ENCODE measurements at places on chromosomes 7 and 10. TPM values are rescaled to one million over a fixed set of nuclear protein-coding genes. Genes with fewer than 3 reads are reported as not detected.

DNA sequence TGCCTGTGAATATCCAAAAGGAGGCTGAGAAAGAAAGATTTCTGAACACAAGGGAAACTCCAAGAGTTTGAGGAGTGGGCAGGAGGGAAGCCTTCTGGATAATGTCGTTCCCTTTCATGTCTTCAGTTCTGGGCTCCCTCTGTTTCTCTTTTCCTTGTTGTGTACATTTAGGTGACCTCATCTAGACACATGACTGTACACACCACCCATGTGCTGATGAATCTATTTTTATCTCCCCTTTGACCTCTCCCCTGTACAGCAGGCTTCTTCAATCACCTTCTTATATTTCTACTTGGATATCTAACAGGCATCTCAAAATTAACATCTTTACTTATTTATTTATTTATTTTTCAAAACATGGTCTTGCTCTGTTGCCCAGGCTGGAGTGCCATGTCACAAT is 363.1 kb downstream of the GATA3 start:
- H3K27ac ChIP-seq: no peak overlapping the region
- no peak for DNase-seq
- no peaks in the 10 kb centered on the region for H3K4me1 ChIP-seq
- no peaks in the 10 kb centered on the region for H3K36me3 ChIP-seq

- H3K4me3 ChIP-seq: no peak overlapping the region
- H3K4me1 ChIP-seq: no peaks in the 10 kb centered on the region
- H3K36me3 ChIP-seq: no peaks in the 10 kb centered on the region
- no peaks in the 10 kb centered on the region for H3K27me3 ChIP-seq
Observed at GRCh38 chr7:14340393-14341074, 351.1 kb upstream of the ETV1 start.

GRCh38 chr7:114789871-114790311 is 132.0 kb upstream of the MDFIC start:
- no peaks in the 10 kb centered on the region for H3K36me3 ChIP-seq
- H3K4me3 ChIP-seq: no peak overlapping the region

AKR1C4 gene
- polyA plus RNA-seq: not detected

DNA sequence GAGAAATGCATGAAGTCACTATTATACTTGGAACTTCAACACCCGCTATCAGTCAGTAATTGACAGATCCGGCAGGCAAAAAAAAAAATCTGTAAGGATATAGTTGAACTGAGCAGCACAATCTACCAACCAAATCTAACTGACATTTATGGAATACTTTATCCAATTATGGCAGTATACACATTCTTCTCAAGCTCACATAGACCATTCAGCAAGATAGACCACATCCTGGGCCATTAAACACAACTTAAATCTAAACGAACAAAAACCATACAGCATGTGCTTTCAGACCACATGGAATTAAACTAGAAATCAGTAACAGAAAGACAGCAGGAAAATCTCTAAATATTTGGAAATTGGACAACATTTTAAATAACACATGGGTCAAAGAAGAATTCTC is 112.7 kb downstream of the MPP7 start:
- H3K36me3 ChIP-seq: peaks cover 8% of the 10 kb centered on the region
- DNase-seq: no peak
- H3K4me3 ChIP-seq: no peak overlapping the region
- H3K27ac ChIP-seq: no peak overlapping the region
- no peaks in the 10 kb centered on the region for H3K4me1 ChIP-seq

TEX36 gene
- polyA plus RNA-seq: not detected

GRCh38 chr10:88915781-88916180 is 35.7 kb downstream of the STAMBPL1 start:
- no peak for DNase-seq
- no peak overlapping the region for H3K27ac ChIP-seq
- no peak overlapping the region for H3K4me3 ChIP-seq

GRCh38 chr10:59131666-59132065 is 44.8 kb upstream of the PHYHIPL start:
- H3K27ac ChIP-seq: no peak overlapping the region
- H3K4me1 ChIP-seq: no peaks in the 10 kb centered on the region
- H3K27me3 ChIP-seq: no peaks in the 10 kb centered on the region
- H3K4me3 ChIP-seq: no peak overlapping the region
- no peak for DNase-seq

DNA sequence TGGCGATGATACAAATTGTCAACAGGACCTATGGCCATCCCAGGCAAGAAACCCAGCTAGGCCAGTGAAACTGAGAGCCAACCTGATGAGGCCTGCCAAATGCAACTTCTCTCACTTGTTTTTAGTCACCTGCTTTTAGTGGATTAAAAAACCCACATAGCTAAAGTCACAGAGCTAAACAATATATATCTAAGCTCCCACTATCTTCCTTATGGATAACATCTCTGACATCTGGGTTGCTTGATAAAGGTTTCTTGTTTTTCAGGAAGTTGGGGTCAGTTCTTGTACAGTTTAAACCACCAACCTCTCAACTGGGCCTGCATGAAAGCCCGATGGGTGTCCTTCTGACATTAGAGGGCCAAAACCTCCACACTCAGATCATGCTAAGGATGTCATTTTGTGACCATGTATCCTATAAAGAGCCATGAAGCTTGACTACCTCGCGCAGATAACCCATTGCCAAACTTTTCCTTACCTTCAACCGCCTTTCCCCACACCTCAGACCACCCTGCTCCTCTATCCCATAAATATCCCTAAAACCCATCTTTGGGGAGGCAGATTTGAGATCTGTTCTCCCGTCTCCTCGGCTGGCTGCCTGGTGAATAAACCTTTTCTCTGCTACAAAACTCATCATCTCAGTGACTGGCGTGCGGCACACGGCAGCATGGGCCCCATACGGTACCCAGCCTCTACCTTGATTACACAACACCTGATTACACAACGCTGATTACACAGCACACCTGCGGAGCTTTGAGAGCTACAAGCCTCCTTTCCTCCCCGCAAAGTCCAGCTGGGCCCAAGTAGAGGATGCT is 797 bp upstream of the STMP1 start:
- peak overlapping the region; percentile 99 for H3K4me3 ChIP-seq
- peaks cover 22% of the 10 kb centered on the region for H3K4me1 ChIP-seq
- H3K27ac ChIP-seq: peak overlapping the region; percentile 61
- H3K36me3 ChIP-seq: no peaks in the 10 kb centered on the region
- H3K27me3 ChIP-seq: no peaks in the 10 kb centered on the region

- no peaks in the 10 kb centered on the region for H3K27me3 ChIP-seq
- H3K4me3 ChIP-seq: peak overlapping the region; percentile 92
- H3K4me1 ChIP-seq: peaks cover 39% of the 10 kb centered on the region
- peaks cover 10% of the 10 kb centered on the region for H3K36me3 ChIP-seq
Observed at GRCh38 chr7:74093671-74094223, 10.1 kb downstream of the LIMK1 start.

CREB3L2 gene
- 21.7 TPM for polyA plus RNA-seq

DNA sequence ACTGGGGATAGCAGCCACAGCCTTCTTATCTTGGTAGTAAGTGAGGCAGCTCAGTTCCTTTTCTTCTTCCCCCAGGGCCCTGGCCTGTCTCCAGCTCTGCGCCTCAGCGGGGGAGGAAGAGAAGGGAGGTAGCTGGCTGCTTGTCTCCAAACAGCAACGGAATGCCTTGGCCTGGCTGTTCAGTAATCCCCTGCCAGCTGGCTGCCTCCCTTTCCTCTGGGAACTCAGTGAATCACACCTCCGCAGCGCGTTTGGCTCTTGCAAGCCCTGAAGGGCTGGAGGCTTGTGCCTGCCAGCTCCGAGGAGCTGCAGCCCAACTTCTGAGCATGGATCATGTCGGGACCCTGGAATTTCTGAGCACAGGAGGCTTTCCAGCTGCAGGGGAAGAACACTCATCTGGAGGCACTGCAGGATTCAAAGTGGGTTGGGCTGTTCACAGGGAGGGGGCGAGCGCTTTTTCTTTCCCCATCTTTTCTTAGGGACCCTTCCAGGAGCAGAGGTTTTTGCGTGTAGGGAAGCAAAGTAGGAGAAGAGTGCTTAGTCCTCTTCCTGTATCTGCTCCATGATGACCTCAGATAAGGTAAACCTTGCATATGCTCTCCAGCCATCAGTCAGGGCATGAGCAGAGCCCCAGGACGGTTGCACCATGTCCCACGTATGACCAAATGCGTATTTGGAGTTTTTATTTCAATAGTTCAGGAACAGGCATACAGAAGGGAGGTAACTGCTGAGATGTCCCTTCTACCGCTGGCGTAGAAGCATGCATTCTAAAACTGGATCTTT is 253.2 kb upstream of the INHBA start:
- peaks cover 65% of the 10 kb centered on the region for H3K27me3 ChIP-seq
- H3K27ac ChIP-seq: no peak overlapping the region
- H3K4me1 ChIP-seq: no peaks in the 10 kb centered on the region
- no peak overlapping the region for H3K4me3 ChIP-seq
- DNase-seq: no peak
- no peaks in the 10 kb centered on the region for H3K36me3 ChIP-seq

SPDYE5 gene
- 0.42 TPM for polyA plus RNA-seq

PHKG1 gene
- 0.15 TPM for polyA plus RNA-seq

PSMA2 gene
- 299 TPM for polyA plus RNA-seq

BICC1 gene
- polyA plus RNA-seq: not detected

DNA sequence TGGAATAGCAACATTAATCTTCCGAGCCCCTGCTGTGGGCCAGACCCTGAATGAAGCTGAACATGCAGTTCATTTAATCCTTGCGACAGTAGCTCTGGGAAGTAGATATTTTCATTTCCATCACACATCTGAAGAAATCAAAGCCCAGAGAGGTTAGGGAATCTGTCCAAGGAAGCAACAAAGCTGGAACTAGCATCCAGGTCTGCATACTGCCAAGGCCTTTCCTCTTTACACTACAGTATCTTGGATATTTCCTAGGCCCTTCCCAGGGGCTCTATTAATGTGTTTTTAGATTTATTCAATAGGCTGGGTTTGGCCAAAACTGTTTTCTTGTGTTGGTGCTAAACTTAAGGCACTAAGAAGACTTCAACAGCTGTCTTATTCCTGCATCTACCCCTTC is 48.1 kb downstream of the FAM13C start:
- DNase-seq: no peak
- no peaks in the 10 kb centered on the region for H3K36me3 ChIP-seq
- no peaks in the 10 kb centered on the region for H3K4me1 ChIP-seq
- H3K27me3 ChIP-seq: no peaks in the 10 kb centered on the region

DNA sequence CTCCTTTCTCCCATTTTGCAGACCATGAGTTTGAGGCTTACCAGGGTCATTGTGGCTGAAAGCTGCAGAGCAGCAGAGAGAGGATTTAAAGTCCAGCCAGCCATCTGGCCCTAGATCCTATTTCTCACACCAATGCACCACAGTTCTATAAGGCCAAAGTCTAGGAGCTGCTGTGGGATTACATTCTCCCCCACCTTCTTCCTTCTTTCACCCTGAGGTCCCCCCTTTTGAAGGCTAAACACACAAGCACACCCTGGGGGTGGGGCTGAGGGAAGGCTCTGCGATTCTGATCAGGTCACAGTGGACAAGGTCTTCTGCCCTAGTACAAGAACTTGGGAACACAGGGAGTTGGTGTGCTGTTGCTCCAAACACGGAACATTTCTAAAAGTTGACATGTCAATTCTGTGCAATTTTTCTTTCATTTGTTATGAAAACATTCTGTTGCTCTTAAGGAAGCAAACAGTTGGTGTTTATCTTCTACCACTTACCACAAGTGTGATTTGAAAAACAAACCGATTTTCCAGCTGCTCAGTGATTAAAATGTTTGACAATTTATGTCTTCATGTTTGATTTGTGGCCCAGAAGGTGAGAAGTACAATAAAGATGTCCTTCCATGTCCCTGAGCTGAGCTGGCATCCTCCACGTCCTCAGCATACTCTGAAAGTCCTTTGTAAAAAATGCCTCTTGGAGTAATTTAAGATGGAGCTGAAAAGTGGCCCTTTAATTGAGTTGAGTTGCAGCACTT is 271.6 kb upstream of the PPP2R2D start:
- H3K27ac ChIP-seq: peak overlapping the region; percentile 76
- H3K27me3 ChIP-seq: no peaks in the 10 kb centered on the region
- H3K4me3 ChIP-seq: no peak overlapping the region
- no peaks in the 10 kb centered on the region for H3K36me3 ChIP-seq
- H3K4me1 ChIP-seq: no peaks in the 10 kb centered on the region

DNA sequence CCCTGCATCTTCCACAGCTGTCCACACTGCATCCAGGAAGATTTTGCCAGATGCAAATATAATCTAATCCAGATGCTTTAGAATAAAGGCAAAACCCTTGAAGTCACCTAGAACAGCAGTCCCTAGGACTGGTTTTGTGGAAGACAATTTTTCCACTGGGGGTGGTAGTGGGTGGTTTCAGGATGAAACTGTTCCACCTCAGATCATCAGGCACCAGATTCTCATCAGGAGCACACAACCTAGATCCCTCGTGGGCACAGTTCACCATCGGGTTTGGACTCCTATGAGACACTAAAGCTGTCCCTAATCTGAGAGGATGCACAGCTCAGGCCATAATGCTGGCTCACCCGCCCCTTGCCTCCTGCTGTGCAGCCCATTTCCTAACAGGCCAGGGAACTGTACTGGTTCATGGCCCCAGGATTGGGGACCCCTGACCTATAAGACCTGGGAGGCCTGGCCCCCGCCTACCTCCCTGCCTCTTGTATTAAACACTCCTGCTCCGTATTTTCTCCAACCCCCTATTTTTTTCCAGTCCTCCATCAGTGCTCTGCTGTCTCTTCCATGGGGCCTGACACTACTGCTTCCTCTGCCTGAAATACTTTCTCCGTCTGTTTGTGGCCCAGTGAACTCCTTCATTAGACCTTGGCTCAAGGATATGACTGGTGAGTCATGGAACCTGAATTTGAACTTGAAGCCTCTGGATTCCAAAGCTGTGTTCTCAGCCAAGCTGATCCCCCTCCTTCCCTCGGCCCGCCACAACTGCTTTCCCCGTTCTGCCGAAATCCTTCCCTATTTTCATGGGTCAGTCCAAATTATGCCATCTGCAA is 79.9 kb upstream of the RHEB start:
- no peak overlapping the region for H3K4me3 ChIP-seq
- H3K36me3 ChIP-seq: peaks cover 4% of the 10 kb centered on the region
- peaks cover 12% of the 10 kb centered on the region for H3K4me1 ChIP-seq
- H3K27me3 ChIP-seq: no peaks in the 10 kb centered on the region
- peak overlapping the region; percentile 2 for H3K27ac ChIP-seq

DNA sequence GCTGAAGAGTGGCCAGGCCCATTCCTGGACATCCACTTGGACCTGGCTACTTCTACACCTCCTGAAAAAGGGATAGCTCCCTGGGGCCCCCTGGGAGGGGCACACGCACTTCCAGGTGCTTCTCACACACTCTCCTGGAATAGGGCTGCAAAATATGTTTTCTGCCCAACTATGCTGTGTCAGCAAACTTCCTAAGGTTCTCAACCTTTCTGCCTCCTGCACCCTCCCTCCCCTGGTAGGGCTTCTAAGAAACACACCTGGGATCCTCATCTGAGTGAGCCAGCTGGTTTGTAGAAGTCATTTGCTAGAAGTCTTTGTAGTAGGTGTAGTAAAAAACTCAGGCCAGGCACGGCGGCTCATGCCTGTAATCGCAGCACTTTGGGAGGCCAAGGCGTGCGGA is 136.5 kb downstream of the ZMYND11 start:
- no peak overlapping the region for H3K27ac ChIP-seq
- no peak overlapping the region for H3K4me3 ChIP-seq
- DNase-seq: no peak
- H3K36me3 ChIP-seq: peaks cover under 1% of the 10 kb centered on the region
- no peaks in the 10 kb centered on the region for H3K4me1 ChIP-seq

Data from naive B cell (primary cell).